ENCODE measurements at places on chromosomes 12 and 14.

GRCh38 chr12:127334365-127334764 is 932.6 kb upstream of the TMEM132C start:
- DNase-seq: no peak

- DNase-seq: no peak
Observed at GRCh38 chr14:65565948-65566347, 153.4 kb downstream of the FUT8 start.

GRCh38 chr12:117076410-117077372 is 22.5 kb downstream of the TESC start:
- peak; percentile 41 for DNase-seq

GRCh38 chr12:70418101-70418500 is 52.0 kb downstream of the KCNMB4 start:
- no peak for DNase-seq

- no peak for DNase-seq
Observed at GRCh38 chr12:128916425-128916824, 63.1 kb downstream of the GLT1D1 start.

DNA sequence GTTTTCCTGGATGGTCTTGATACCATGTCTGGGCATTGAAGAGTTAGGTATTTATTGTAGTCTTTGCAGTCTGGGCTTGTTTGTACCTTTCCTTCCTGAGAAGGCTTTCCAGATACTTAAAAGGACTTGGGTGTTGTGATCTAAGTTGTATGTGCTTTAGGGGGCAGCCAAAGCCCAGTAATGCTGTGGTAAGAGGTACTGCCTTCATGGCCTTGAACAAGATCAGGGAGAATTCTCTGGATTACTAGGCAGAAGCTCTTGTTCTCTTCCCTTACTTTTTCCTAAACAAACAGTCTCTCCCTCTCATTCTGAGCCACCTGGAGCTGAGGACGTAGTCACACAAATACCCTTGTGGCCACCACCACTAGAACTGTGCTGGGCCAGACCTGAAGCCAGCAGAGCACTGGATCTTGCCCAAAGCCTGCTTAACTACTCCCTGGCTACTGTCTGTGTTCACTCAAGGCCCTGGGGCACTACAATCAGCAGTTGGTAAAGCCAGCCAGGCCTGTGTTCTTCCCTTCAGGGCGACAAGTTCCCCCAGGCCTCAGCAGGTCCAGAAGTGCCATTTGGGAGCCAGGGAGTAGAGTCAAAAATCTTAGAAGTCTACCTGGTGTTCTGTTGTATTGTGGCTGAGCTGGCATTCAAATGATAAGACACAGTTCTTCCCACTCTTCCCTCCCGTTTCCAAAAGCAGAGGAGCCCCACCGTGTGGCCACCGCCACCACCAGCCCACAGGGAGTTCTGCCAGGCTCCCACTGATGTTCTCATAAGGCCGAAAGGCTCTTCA is 11.4 kb downstream of the PRORP start:
- no peak for DNase-seq

DNA sequence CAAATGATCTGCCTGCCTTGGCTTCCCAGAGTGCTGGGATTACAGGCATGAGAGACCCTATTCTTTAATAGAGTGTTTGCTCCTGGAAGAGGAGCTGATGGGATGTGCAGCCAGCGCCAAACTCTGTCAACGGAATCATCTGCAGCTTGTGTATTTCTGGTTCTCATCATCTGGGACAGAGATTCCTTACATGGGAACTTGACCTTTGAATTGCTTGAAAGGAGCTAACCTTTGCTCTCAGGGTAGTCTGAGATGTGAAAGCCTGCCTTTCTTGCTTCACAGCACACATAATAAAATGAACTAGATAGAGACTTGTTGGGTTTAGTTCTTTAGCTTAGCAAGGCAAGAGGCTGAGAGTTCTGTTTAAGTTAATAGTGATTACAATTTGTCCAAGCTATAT is 120.0 kb downstream of the OTOGL start:
- no peak for DNase-seq

- no peak for DNase-seq
Observed at GRCh38 chr14:81435391-81436295, 35.5 kb upstream of the STON2 start.

- no peak for DNase-seq
Observed at GRCh38 chr12:92438641-92439419, 264.0 kb upstream of the PLEKHG7 start.

GRCh38 chr14:99575043-99576023 is 28.7 kb downstream of the CCDC85C start:
- DNase-seq: peak; percentile 60

DNA sequence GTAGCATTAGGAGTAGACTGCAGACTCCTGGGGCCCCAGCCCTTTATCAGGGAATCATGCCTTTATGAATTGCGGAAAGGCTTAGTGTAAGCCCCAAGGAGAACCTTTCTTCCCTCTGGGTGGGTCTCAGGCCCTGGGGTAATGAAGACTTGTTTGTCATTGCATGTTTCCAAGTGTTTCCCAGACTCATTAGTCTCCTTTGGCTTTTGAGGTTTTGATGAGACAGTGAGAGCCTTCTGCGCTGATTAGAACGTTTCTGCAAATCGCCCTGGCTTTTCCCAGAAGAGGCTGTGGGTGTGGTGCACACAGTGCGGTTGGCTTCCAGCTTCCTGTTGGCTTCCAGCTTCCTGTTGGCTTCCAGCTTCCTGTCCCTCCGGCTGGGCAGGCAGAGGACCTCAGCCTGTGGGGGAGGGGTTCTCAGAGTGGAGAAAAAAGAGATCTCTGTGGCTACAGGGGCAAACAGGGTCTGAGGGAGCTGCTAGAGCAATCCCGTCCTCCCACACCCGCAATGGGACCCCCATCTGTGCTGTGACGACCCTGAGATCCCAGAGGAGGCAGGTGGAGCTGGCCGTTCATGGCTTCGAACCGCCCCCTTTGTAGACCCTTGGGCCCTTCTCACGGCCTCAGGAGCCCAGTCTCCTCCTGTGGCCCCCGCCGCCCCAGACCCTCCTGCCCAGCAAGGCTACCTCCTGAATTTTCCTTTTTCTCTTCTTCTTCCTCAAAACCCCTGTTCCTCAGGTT is 42.1 kb downstream of the GPR68 start:
- no peak for DNase-seq

DNA sequence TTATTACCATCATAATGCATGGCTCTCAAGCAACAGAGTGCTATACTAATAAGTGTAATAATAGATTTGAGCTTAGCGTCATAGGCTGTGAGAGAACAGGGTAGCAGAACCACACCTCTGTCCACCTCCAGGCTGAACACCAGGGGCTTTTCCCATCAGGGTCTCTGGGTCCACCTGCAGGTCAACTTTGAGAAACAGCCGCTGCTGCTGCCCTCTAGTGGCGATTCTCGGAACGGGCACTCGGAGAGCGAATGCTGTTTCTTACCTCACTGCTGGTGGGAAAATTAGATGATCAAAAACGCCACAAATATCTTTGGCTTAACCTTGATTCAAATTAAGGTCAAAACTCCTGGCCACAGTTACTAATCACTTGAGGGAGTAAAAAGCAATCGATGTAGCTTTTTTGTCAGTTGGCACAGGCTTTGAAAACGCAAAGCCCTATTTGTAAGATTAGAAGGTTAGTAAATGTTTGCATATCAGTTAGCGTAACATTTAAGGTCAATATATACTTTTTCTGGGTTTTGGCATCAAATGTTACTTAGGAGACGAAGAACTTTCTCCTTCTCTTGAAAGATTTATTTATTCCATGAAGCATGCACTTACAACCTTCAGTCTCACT is 127.9 kb upstream of the TMEM132D start:
- DNase-seq: no peak

DNA sequence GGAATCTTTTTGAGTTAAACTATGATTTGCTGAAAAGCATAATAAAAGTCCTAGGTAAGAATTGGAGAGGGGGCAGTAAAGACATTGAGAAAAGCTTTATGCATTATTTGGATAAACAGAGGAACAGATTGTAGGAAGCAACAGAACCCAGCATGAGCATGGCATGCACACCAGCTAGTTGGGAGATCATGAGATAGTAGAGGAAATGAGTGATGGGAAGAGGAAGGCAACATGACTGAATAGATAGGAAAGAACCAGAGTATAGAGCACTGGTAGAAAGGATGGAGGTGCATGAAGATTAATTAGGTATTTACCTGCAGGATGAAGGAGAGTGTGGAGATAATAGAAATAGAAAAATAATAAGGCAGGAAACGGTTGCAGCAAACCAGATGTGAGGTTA is 248.5 kb upstream of the LMO3 start:
- no peak for DNase-seq

DNA sequence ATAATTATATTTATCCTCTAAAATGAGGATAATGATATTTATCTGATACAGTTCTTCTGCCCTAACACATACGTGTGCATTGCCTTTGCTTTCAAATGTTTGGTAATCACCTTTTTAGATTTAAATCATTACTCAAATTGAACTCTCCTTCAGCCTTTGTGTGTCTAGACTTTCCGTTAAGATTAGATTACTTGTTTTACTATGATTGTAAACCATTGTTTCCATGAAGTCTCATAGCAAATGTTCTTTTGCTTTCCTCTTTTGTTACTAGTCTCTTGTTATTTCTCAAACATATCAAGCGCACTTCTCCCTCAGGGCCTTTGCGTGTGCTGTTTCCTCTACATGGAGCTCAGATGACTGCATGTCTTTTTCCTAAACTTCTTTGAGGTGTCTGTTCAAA is 63.7 kb downstream of the ETV6 start:
- DNase-seq: no peak

DNA sequence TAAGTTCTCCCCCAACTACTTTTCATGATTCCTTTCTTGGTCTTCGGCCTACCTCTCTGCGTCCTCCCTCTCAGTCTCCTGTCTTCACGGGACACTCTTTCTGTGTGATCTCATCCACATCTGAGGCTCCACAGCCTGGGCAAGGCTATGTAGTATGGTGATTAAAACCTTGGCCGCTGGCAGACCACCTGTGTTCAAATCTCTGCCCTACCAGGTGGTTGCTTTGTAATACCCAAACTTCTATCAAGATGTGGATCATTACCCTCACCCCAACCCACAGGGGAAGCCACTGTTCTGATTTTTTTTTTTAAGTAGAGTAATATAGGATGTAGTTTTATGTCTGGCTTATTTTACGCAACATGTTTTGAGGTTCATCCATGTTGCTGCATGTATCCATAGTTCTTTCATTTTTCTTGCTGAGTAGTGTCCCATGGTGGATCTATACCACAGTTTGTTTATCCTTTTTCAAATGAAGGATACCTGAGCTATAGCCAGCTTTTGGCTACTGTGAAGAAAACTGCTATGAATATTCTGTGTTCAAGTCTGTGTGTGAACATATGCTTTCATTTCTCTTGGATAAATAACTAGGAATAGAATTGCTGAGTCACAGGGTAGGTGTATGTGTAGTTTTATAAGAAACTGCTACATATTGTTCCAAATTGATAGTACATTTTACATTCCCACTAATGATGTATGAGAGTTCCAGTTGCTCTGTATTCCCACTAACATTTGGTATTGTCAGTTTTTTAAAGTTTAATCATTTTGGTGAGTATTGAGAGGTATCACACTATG is 8.3 kb upstream of the STAT6 start:
- DNase-seq: no peak

- no peak for DNase-seq
Observed at GRCh38 chr14:104238424-104239184, 100.2 kb downstream of the KIF26A start.

DNA sequence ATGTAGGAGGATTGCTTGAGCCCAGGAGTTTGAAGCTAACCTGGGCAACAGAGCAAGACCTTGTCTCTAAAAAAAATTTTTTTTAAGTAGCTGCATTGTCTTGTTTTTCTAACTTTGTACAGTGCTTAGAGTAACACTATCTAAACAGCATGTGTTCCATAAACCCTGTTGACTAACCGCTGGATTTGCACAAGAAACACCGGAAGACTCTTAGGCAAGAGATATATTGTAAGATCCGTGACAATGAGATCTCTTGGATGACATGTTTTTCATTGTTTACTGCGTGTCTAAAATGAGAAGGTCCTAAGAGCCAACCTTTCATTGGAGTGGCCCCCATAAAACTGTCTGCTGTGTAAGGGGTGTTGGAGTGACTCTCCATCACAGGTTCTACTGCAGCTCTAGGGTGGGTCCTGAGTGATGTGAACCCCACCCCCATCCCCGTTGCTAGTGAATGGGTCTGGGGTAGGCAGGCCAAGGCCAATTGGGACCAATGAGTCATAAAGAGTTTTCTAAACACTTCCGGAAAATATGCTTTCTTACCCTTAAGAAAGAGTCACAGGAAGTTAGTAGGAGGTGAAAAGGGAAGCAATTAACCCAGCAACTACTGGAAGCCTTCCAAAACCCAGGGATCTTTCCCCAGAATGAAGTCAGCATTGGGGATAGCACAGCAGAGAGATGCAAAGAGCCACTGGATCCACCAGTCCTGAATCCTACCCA is 24.3 kb upstream of the PCNX1 start:
- peak; percentile 84 for DNase-seq

GRCh38 chr14:30260833-30261607 is 297.9 kb upstream of the G2E3 start:
- no peak for DNase-seq

DNA sequence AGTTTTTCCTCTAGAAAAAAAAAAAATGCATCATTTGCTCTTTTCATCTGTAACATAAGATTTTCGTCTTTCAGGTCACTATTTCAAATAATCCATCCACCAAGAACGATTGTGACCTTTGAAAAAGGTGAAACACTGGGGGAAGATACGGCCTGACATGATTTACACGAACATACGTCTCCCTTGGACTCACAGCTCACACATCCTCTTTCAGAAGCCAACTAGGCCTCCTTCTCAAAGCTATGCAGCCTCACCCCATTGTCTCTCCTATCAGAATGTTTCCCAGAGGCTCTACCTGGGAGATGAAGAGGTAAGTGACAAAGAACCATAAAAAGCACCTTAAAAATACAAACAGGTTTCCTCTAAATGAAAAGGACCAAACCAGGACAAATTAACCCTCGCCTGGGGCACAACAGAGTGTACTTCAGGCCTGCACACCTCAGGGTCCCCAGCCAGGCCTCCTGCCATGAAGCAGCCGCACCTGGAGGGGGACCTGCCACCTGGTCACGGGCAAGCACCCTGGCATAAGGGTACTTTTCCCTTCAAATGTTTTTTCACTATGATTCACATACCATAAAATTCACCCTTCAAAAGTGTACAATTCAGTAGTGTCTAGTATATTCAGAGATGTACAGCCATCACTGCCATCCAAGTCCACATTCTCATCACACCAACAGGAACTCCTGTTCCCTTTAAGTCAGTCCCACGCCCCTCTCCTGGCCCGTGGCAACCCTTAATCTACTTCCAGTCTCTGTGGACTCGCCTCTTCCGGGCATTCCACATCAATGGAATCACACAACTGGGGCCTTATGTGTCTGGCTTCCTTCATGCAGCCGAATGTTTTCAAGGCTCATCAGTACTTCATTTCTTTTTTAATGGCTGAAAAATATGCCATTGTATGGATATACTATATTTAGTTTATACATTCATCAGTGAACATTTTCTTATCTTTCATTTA is 5.4 kb downstream of the SLC15A4 start:
- no peak for DNase-seq

GRCh38 chr12:45034861-45035265 is 16.0 kb downstream of the DBX2 start:
- no peak for DNase-seq

- DNase-seq: no peak
Observed at GRCh38 chr12:171276-171675, 42.7 kb downstream of the SLC6A12 start.

- DNase-seq: no peak
Observed at GRCh38 chr14:55807881-55808379, 227.9 kb downstream of the KTN1 start.

- DNase-seq: no peak
Observed at GRCh38 chr12:16669756-16670155, 63.8 kb upstream of the LMO3 start.

- DNase-seq: peak; percentile 72
Observed at GRCh38 chr14:20986811-20987210, 3.0 kb upstream of the METTL17 start.

GRCh38 chr14:96783915-96784224 is 13.3 kb upstream of the VRK1 start:
- no peak for DNase-seq

Measured in HTR-8/SVneo (cell line).